NCI-H1105 (cell line): ENCODE measurements at places on chromosomes 4 and X.

DNA sequence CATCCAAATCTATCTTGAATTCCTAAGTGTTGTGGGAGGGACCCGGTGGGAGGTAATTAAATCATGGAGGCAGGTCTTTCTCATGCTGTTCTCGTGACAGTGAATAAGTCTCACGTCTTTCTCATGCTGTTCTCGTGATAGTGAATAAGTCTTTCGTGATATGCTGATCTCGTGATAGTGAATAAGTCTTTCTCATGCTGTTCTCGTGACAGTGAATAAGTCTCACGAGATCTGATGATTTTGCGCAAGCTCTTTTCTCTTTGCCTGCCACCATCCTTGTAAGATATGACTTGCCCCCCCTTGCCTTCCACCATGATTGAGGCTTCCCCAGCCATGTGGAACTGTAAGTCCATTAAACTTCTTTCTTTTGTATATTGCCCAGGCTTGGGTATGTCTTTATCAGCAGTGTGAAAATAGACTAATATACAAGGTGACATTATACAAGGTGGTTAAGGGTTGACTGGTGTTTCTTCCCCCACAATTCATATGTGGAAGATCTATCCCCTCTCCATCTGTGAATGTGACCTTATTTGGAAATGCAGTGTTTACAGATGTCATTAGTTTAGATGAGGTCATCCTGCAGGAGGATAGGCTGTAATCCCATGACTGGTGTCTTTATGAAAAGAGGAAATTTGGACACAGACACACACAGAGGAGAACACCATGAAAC, 27.6 kb downstream of the ARSD start:
- DNase-seq, result no peak

DNA sequence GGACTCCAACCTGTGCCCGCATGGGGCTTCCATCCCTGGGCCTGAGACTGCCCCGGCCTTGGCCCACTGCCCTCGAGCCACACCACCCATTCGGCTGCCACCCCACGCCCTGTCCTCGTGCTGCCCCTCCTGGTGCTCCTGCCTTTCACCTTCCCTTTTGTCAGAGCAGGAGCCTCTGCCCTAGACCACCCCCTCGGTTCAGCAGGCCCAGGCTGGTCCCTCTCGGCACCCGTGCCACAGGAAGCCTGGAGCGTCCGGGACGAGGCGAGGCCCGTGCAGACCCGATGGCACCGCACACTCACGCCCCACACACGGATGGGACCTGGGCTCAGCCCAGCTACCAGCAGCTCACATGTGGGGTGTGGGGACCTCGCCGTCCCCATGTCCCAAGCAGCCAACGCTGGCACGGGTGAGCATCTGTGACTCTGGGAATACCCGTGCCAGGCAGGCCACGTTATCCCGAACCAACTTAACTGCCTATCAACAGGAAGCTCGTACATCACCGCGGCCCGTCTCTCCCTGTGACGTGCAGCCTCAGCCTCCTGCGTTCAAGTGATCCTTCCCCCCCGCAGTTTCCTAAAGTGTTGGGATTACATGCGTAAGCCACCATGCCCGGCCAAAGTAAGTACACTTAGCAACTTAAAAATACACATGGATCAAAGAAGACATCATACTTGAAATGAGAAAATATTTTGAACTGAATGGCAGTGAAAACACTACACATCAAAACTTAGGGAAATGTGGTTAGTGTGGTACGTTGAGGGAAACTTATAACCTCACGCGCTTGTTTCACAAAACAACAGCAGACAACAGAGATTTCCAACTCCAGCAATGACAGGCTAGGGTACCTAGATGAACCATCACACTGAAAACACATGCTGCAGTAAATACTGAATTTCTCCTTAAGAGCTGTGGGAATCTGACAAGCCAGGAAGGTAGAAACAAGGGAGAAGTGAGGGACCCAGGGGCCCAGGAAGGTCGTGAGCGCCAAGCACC, 29.0 kb downstream of the LRPAP1 start:
- DNase-seq, result no peak

GRCh38 chr4:14977830-14978229, 24.5 kb upstream of the CPEB2 start:
- DNase-seq, result no peak

DNA sequence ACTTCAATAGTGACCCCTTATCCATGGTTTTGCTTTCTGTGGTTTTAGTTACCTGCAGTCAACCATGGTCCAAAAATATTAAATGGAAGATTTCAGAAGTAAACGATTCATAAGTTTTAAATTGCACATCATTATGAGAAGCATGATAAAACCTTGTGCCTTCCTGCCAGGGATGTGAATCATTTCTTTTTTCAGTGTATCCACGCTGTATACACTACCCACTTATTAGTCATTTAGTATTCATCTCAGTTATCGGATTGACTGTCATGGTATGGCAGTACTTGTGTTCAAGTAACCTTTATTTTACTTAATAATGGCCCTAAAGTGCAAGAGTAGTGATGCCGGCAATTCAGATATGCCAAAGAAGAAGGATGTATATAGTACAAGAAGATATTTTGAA, 37.7 kb upstream of the TASL start:
- DNase-seq, result no peak

GRCh38 chr4:102535398-102536082, 34.4 kb downstream of the NFKB1 start:
- DNase-seq, result no peak

DNA sequence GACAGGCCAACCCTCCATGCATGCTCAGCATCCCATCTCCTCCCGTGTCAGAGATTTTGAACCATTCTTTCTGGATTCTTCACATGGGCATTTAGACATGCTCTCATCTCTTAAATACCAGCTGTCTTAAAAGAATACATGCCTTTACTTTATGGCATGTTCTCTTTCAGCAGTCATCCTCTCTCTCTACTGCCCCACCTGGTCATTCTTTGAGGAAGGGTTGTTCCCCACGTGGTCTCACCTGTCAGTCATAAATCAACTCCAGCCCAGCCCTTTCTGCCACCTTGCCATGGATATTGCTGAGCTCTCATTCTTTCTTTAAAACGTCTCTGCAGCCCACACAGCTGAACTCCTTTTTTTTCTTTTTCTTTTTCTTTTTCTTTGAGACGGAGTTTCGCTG, 111.3 kb downstream of the ARHGAP10 start:
- no peak for DNase-seq

GRCh38 chr4:137414802-137415201, 117.5 kb downstream of the PCDH18 start:
- no peak for DNase-seq

DNA sequence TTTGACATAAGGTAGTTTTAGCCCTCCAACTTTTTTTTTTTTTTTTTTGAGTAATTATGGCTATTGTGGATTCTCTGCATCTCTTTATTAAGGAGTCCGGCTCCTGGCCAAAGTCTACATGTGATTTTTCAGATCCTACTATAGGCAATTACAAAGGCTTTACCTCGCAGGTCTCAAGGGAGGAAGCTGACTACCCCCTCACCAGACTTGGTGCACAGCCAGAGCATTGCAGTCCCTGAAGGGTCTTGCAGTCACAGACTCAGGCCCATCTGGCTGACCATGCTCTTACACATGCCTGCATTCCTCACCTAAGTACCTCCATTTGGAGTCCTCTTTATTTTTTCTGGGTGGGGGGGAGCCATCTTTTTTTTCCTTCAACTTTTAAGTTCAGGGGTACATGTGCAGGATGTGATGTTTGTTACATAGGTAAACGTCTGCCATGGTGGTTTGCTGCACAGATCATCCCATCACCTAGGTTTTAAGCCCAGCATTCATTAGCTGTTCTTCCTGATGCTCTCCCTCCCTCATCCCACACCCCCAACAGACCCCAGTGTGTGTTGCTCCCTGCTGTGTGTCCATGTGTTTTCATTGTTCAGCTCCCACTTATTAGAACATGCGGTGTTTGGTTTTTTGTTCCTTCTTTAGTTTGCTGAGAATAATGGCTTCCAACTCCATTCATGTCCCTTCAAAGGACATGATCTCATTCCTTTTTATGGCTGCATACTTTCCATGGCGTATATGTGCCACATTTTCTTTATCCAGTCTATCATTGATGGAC, 88.4 kb upstream of the STIM2 start:
- DNase-seq, result no peak

- DNase-seq, result no peak
These were observed 2.2 kb upstream of the XAGE3 start for GRCh38 chrX:52870046-52870445.

DNA sequence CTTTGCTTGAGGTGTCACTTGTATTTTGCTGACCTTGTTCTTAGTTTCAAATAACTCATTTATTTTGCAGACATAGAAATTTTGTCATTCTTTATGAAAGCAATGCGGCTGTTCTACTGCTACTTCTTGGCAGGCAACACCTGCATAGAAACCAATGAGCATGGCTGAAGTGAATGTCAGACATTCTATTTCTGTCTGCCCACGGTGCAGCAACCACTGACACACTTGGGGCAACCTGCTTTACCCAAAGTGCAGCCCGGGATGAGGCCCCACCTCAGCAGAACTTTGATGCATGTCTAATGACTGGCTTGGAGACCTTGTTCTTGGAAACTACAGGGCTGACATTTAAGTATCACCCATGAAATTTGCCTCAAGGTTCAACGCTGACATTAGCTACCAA, 93.6 kb downstream of the RBM47 start:
- no peak for DNase-seq

- DNase-seq, result no peak
These were observed 19.7 kb upstream of the FHIP1A start for GRCh38 chr4:151389311-151389710.

GRCh38 chr4:142282870-142283431, 563.1 kb downstream of the INPP4B start:
- DNase-seq, result no peak

DNA sequence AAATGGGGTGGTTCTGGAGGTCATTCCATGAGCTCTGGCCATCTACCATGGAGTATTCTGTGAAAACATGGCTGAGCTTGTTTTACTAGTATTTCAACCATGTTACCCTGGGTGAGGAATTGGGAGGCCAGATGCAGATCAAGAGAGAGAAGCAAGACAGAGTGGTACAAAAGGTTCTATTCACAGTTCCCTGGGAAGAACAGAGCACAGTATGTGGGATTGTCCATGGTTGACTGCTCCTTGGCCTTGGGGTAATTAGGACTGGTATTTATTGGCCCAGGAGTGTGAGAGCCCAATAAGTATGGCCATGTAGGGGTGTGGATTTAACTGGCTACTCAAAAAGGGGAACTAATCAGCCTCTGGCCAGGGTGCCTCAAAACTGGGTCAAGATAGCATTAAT, 239.7 kb upstream of the GATB start:
- DNase-seq, result no peak

- DNase-seq, result no peak
These were observed 138.3 kb downstream of the PCDH10 start for GRCh38 chr4:133287396-133287795.

DNA sequence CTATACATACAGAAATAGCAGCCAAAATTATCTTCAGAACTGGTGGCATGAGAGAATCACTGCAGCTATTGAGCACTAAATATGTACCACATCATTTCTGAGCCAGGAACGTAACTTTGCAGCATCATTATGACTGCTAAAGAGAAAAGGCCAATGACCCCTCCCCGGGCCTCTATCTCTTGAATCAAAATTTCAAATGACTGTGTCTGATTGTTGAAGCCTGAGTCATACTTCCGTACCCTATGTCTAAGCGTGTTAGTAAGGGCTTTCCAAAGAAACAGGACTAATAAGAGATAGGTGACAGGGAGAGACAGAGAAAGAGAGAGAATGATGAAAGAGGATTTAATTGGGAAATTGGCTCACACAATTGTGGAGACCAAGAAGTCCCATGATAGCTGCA, 445.5 kb upstream of the SPANXN1 start:
- no peak for DNase-seq

DNA sequence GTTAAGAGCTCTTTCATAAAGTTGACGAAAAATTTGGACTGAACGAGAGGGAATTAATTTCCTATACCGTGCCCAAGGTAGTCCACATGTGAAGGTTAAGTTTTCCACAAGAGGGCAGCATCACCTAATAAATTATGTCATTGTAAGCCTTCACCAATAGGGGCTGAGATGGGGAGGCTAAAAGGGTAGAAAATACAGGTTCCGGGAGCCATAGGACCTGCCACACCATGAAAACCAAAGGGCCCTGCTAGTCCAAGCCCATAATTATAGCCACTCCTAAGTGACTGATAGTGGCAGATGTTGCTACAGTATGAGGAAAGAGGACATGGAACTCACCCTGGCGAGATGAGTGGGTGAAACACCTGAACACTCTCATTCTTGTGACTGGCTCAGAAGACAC, 122.2 kb downstream of the SHROOM4 start:
- peak; percentile 4 for DNase-seq

DNA sequence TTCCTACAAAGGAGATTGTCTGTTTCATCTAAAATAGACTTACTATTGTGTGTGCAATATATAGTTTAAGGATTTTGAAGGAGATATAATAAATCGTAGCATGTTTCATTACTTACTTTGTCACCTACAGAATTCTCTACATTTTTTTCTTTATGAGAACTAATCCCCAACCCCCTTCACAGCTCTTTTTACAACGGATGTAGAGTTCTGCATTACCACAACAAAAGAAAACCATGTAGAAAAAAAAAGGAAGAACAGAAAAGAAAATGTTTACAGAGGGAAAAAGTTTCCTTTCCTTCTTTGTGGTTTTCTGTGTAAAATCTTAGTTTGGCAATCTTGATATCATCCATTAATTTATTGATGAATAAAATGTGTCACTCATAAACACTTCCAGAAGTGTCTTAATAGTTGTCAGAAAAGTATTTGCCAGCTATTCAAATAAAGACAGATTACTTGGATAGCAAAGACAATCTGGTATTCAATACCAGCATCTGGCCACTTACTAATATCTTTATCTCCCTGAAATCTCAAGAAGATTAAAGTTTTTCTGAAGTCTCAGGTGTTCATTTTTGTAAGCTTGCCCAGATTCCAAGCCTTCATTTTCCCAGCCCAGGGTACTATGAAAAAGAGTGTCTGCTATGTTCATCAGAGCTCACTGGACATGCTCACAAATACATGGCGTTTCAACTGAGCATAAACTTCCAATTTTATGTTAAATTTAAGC, 806.8 kb downstream of the PCDH19 start:
- no peak for DNase-seq

- no peak for DNase-seq
These were observed 533.9 kb upstream of the GRID2 start for GRCh38 chr4:91769912-91770311.

GRCh38 chr4:4549534-4549933, 7.7 kb upstream of the STX18 start:
- no peak for DNase-seq

DNA sequence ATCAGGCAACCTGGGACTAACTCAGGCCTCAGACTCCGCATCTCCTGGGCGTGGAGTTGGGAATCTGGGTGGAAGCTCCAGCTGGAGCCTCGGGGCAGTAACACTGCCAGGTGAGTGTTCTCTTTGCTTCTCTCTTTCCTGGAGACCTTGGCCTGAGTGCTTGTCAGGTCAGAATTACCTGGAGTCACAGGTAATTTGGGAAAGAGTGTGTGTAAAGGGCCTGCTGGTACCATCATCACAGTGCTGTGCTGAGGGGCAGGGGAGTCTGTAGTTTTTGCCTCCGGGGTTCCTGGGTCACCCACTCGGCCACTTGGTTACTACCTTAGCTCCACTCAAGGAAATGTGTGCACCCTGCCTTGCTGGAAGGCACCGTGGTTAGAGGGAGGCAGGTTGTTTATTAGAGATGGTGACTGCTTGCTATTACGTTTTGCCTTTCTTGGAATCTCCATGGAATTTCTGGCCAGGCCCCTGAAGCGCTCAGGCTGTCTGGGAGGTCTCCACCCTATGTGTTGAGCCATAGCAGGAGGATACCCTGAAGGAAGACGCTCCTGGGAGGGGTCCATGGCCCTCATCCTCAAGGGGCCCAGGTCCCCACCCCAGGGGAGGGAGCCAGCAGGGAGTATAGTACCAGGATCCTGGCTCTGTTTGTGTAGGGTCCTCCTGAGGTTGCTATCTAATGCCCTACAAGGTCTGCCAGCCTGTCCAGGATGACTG, 2.9 kb downstream of the GPR78 start:
- DNase-seq, result no peak
